ENCODE measurements at places on chromosomes 5 and 9.

DNA sequence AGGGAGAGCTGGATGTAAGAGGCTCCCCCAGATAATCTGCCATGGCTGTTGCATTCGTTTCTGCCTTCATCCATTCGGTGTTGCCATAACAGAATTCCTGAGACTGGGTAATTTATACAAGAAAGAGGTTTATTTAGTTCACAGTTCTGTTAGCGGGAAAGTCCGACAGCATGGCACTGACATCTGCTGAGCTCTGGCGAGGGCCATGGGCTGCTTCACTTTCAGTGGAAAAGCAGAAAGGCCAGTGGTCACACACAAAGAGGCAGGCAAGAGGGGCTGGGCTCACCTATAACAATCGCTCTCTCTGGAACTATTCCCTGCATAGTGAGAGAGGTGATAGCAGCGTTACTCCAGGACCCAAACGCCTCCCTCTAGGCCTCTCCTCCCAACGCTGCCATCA is 305.9 kb downstream of the MLLT3 start:
- DNase-seq: no peak

DNA sequence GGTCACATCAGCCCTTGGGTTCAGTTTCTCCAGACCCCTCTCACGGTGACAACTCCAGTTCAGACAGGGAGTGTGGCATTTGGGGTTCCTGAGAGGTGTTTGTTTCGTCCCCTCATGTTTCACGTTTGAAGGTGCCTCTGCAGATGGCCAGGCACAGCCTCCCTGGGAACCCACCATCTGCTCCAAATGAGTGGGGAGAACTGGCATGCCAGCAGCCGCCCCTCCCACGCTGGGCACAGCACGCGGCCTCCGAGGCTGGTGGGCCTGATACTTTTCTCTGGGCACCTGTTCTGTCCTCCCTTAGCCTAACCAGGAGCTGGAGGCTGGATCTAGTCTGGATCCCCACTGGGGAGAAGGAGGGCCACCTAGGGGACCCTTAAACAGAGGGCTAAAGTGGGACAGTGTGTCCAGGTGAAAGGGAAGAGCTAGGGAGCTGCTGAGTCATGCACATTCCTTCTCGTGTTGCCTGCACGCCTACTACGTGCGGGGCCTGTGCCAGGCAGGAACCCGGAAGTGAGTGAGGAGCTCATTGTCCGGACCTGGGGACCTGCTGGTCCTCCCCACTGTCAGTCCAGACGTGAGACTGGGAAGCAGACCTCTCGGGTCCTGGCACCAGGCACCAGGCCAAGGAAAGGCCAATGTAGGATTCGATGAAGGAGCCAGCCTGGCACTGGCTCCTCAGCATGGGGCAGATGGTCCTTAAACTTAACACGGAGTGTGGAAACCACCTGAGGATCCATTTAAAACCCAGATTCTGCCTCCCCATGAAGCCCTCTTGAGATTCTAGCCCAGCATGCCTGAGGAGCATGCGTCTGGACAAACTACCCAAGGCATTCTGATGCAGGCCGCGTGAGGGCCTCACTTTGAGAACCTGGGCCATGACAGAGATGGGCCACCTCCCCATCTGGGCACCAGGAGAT is 11.7 kb downstream of the DNM1 start:
- no peak for DNase-seq

DNA sequence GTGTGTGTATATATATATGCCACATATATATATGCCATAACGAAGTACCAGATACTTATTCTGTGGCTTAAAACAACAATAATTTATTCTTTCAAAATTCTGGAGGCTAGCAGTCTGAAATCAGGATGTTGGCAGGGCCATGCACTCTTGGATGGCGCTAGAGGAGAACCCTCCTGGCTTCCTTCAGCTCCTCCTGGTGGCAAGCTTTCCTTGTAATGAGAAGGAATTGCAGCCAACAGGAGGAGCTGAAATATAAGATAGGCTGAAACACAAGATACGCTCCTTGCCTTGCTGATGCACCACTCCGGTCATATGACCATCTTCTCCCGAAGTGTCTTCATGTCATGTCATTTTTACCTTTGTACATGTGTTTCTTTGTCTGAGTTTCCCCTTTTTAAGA is 368.1 kb upstream of the CTNND2 start:
- no peak for DNase-seq

GRCh38 chr9:3863111-3863528 is 337.3 kb upstream of the RFX3 start:
- DNase-seq: peak; percentile 71

DNA sequence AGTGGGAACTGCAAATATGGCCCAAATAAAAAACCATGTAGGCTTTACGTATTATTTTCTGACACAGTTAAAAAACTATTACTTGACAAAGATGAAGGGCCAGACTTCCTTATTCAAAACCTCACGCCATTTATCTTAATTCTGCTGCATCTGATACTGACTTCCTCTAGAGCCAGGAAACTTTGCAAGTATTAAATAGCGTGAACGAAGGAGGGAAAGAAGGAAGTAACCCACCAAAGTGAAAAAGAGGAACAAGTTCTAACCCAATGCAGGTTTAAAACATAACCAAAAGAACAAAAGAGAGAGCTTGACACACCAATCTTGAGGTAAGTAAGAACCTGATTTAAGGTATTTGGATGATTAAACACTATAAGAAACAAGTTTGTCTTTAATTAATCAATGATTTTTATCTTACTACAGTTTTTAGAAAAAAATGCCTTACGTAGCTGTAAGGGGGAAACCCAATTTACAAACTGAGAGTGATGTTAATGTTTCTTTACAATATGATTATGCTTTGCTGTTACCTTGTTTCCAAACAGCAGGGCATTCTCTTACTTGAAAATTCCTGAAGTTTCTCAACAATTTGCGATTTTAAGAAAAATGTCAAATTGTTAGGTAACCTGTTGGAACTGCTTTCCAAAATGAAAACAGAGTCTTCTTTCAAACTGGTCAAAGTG is at the start of gene GAPT:
GAPT (plus strand) TSS at position 220 of the 677 bp plus-strand sequence. CDS start 3,102 bp downstream, outside the sequence.
- DNase-seq: no peak

DNA sequence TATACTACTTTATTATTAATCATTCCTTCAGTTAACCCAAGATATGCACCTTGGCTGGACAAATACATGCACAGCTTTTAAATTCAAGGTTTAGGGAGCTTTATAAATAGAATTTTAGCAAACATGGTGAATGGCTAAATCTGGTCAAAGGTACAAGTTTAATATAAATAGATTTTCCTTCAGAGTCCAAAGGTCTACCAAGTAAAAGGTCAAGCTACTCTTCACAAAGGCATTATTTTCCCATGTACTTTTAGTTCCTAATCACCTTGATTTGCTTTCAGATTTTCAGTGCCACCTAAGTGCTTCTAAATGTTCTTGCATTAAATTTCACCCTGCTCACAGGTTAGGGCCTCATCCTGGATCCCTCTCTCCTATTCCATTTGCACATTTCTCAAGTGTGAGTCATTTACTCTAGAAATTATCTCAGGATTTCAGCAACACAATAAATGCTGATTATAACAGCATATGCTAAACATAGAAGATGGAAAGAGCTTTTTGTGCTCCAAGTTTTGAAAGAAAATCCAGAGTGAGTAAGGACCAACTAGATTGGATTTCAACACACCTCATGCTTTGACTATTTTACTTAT is 459.4 kb upstream of the ITGA1 start:
- DNase-seq: no peak

Data from SJSA1 (cell line).